ENCODE measurements at places on chromosomes 3 and 15.

DNA sequence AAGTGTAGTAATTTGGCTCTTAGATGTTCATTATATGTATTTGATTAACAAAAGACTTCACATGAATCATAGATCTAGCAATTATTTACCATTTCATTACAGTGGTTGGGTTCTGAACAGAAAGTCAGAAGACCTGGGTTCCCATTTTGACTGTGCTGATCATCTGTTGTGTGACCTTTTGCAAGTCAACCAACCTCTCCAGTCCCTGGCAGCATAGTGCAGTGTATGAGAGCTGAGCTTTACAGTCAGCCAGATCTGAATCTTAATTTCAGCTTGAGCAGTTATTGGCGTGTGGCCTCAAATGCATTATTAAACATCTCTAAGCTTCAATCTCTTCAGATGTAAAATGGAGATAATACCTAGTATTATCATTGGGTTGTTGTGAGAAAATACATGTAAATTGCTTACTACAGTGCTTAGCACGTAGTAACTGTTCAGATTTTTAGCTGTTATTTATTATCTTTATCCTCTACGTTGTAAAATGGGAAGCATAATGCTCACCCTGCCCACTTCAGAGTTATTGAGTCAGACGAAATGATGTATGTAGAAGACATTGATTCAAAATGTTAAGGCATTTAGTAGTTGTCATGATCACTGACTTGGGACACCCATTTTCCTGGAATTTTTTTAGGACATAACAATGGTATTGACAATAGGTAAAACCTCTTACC is 104.0 kb downstream of the KLHL25 start:
- DNase-seq = no peak

GRCh38 chr3:190051641-190052040 is 69.1 kb downstream of the P3H2 start:
- no peak for DNase-seq

- DNase-seq = no peak
Observed at GRCh38 chr15:89908226-89908625, 4.5 kb downstream of the ARPIN start.

- peak; percentile 11 for DNase-seq
Observed at GRCh38 chr3:43764471-43764870, 73.7 kb downstream of the ABHD5 start.

- DNase-seq = no peak
Observed at GRCh38 chr3:148005456-148005855, 596.3 kb downstream of the ZIC1 start.

GRCh38 chr15:75928680-75929608 is 25.3 kb downstream of the FBXO22 start:
- peak; percentile 58 for DNase-seq

DNA sequence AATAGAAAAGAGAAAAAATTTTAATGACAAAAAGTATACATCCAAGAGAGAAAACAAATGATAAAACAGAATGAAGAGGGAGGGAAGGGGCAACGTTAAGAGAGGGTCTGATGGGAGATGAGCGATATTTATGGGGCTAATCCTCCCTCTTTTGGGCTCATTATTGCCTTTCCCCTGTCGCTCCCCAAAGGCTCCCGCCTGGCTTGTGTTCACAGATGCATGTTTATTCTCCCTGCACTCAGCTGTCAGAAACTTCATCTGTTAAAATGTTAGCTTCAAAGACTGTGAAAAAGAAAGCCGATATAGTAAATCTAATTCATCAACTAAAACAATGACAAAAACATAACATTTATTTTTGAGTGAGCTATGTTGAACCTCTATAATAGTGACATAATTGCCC is 74.3 kb downstream of the GABRB3 start:
- no peak for DNase-seq

- no peak for DNase-seq
Observed at GRCh38 chr3:85483986-85484385, 525.2 kb downstream of the CADM2 start.

- DNase-seq = no peak
Observed at GRCh38 chr3:124823206-124823605, 64.0 kb downstream of the ITGB5 start.

GRCh38 chr15:73305331-73306211 is 63.2 kb downstream of the HCN4 start:
- DNase-seq = peak; percentile 89

DNA sequence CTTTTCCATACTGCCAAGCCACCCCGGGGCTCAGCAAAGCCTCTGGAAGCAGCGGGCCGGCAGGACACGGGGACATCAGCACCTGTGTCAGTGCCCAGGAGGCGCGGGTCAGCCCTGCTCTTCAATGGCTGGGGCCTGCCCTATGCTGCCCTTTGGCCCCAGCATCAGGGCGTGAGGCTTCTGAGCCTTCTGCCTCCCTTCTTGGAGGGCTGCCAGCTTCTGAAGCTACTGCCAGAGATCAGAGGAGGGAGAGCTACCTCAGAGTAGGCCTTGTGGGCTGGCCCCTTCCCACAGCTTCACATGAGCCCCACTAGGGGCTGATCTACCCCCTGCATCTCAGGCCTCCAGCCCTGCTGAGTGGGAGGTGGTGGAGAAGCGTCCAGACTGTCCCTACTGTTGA is 13.0 kb upstream of the TMEM115 start:
- peak; percentile 78 for DNase-seq

- DNase-seq = no peak
Observed at GRCh38 chr3:15810702-15811101, 12.9 kb upstream of the ANKRD28 start.

DNA sequence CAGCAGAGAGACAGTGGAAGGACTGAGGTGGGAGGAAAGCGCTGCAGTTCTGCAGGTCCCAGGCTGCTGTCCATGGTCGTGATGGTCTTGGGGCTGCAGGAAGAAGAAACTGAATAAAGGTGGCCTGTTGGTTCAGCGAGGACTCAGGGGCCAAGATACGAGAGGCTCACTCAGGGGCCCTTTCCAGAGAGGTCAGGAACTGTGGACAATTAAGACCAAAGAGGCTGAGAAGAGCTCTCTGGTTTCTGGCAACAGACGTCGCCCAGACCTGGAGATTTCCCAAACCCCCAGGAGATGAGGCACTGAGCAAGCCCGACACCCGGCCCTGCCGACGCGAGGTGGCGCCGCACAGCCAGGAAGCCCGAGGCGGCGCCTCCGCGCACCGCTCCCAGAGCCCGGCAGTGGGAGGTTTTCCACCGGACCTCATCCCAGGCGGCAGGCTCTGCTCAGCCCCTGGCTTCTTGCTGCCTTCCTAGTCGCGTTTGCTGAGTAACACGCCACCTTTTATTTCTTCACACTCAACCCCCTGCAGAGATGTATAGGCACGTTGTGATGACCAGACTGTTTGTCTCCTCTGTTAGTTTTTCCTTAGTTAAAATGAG is 56.4 kb upstream of the ARRDC4 start:
- DNase-seq = peak; percentile 82

- no peak for DNase-seq
Observed at GRCh38 chr3:153354641-153355040, 192.6 kb downstream of the RAP2B start.

DNA sequence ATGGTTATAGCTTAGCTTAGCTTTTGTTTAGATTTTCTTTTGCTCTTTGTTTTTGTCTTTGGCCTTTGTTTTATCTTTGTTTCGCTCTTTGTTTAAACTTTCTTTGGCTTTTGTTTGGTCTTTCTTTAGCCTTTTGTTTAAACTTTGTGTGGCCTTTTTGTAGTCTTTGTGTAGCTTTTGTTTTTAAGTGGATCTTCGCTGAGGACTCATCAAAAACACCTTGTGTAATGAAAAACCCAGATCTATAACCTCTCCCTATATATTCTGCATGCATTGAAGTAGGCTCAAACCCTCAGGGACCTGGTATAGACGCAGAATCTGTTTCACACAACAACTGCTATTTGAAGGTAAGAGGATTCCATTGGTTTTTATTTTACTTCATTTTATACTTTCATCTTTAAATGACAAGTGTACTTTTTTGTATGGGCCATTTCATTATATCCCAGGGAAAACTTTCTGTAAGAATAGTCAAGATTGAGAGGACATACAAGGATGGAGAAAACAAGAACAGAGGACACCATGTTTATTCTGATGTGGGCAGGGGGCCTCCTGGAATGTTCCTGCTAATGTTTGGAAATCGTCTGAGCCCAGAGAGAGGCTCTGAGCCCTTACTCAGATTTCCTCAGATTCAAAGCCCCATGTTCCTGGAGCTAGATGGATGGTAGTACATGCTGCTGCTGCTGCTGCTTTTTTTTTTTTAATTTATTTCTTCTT is at the start of gene MOBP:
TSS of gene MOBP (plus strand) at position 287 of the 714 bp plus-strand sequence. CDS start 34,390 bp downstream, outside the sequence.
- DNase-seq = no peak

DNA sequence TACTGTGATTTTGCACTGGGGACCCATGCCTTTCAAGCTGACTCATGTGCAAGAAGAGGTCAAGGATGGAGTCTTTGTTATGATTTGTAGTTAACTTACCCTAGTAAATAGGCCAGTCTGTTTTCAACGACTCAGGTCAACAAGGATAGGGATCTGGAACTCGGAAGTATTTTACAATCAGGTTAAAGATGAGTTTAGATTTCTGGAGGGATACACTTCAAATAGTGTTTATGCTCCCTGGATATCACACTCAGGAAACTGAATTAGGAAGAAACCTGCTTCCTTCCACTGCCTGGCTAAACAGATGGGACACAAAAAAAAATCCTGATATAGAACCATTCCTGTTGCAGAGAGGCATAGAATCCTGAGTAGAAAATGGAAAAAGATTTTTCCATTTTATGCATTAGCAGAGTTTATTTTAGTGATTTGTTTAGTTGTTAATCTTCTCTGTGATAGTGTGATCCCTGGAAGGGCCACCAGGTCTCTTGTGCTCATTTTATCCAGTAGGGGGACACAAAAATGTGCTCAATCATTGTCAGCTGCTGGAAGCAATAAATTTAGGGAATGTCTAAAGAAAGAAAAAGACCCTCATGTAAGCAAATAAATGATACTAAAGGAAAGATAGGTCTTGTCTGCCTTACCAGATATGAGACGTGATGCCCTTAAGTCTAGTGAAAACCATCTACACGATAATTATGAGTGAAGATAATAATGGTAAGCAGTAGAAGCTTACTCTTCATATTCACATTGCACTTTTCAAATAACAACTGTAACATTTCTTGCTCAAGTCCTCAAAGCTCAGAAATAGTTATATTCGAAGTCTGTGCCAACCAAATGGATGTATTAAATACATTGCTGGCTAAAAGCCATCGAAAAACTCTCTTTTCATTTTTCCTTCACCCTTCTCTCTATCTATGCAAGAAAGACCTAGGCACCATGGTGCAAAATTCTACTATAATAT is 452.1 kb upstream of the KCNMB2 start:
- DNase-seq = peak; percentile 77

- DNase-seq = no peak
Observed at GRCh38 chr3:138914870-138915502, 32.0 kb downstream of the FOXL2 start.

DNA sequence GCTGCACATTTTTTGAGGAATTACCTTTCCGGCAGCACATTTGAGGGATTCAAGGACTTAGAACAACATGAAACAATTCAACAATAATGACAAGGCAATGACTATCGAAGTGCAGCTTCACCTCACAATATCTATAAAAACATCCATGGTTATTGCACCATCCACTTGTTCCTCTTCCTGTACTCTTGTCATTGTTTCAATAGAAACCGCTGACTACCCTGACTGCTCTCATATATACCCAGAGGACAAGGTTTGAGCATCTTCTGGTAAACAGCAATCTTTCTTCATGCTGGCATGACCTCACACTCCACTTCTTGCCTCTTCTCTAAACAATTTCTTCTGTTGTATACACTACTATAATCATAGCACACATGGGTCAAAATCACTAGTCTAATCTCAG is 864.9 kb downstream of the FHIT start:
- DNase-seq = no peak

DNA sequence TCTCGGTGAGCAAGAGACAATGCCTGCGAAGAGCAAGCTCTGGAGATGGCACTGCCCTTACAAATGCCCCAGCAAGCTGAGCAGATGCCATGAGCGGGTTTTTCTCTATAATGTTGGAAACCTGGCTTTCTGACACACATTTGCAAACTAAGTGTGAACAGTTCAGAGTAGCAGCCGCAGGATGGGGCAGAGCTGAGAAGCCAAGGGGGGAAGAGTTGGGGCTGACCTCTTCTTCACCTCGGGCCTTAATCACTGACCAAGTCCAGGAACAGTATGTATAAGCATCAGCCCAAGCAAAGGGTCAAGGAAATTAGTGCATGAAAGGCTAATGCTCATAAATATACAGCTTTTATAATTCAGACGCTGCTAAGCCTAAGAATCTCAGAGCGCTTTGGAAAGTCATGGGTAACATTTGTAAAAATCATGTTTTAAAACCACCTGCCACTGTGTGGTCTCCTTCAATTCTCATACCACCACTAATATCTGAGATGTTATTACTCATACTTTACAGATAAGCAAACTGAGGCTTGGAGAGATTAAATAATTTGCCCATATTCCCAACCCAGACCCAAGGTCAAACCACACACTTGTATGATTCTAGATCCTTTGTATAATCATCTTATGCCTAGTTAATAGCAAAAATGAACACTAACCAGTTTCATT is 603.4 kb downstream of the FOXP1 start:
- DNase-seq = no peak

DNA sequence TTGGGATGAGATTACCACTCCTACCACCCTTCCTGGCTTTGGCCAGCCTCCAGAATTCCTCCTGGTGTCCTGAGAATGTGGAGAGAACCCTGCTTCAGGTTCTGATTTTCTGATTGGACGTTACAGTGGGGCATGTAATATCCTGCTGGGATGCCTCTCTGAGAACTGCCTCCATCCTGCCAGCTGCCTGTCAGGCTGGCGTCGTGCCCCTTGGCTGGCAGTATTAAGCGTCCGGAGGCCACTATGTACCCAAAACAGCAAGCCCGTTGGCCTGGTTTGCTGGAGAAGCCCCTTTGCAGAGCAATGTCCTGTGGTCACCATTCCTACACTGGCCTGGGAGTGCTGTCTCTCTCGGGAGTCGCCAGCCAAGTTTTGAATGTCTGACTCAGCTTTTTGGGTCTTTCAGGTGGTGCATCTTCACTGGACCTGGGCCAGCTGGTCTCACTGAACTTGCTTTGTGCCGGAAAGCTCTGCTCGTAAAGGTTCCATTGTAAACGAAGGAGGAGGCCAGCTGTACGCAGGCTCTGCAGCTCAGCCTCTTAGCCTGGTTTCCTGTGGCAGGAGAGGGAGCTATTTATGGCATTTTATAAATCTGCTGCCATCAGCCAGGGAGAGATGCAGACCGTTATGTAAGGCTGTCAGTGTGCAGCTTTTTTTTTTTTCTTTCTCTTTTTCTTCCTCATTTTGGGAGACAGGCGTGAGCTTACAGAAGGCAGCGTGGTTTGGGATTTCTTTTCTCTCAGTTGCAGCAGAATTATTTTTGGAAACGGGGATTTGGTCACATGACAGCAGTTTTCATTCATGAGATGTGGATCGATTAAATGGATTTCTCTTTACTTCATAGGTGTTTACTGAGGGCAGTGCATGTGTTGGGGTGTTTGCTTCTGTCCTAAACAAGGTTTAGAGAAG is 19.0 kb upstream of the TRAK1 start:
- peak; percentile 72 for DNase-seq

GRCh38 chr3:69715204-69715603 is 24.1 kb upstream of the MITF start:
- DNase-seq = no peak

Data from NCI-H82 (cell line).